NCI-H226 (cell line): ENCODE measurements at places on chromosomes 6 and 20.

GRCh38 chr20:35446356-35447078 is 8.5 kb upstream of the GDF5 start:
- DNase-seq = no peak

DNA sequence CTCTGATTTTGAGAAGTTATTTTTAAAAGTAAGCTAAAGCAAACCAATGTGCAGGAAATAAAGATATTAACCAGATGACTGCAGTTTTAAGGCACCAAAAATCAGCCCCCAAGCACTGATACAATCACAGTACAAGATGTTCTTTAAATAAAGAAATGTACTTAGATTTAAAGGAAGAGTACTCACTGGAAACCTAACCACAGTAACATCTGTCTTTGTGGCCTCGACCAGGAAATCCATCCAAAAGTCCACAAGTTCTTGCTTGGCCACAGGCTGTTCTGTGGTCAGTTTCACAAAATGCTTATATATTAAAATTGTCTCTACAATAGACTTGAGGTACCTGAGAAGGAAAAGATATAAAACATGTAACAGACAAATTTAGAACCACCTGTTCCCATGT is 105.9 kb upstream of the MAP7 start:
- DNase-seq = no peak

- DNase-seq = no peak
These were observed 443 bp downstream of the RMND1 start for GRCh38 chr6:151451417-151451949.

DNA sequence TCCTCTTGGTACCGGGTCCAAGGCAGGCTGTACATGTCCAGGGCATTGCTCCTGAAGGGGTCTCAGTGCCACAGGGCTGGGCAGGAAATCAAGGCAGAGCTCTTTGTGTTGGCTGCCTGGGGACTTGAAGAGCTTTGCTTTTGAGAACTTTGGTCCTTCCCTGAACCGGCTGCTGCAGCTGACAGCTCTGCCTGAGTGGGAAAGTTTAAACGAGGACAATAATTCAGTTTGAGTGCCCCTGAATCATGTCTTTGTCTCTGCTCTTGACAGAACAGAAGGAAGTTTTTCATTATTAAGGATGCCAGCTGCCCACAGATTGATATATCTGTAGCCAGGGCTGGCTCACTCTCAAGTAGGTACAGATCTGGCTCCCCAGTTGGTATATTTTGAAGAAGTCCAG is 56.1 kb downstream of the ANKRD6 start:
- DNase-seq = no peak

DNA sequence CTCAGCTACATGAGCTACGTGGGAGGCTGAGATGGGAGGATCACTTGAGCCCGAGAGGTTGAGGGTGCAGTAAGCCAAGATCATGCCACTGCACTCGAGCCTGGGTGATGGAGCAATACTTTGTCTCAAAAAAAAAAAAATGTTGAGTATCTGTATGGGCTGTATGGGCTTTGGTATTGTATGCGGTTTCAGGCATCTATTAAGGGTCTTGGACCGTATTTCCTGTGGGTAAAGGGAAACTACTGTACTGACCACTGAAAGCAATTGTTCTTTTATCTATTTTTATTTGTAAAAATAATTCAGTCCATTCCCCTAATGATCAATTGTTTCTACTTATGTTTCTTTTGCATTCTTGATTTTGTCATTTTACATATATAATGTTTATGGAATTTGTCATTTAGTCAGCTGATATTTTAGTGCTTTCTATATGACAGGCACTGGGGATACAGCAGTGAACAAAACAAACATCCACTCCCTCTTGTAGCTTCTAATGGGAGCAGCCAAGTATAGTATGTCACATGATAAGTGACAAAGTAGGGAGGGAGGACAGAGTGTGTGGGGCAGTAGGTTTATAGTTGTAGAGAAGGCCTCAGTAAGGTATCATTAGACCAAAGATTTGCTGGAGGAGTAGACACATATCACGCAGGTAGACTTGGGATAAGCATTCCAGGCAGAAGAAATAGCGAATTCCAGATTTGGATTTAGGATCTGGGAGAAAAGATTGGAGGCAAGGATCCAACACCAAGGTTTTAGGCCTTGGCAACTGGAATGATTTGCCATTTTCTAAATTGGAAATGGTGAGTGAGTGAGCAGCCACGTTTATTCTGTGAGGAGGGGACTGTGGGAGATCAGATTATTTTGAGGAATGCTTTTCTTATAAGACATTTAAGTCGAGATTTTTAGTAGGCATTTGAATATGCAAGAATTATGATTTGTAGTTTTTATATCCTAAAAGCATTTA is 6.0 kb downstream of the PCMT1 start:
- no peak for DNase-seq

- no peak for DNase-seq
These were observed 60.7 kb upstream of the PROKR2 start for GRCh38 chr20:5377484-5377883.

DNA sequence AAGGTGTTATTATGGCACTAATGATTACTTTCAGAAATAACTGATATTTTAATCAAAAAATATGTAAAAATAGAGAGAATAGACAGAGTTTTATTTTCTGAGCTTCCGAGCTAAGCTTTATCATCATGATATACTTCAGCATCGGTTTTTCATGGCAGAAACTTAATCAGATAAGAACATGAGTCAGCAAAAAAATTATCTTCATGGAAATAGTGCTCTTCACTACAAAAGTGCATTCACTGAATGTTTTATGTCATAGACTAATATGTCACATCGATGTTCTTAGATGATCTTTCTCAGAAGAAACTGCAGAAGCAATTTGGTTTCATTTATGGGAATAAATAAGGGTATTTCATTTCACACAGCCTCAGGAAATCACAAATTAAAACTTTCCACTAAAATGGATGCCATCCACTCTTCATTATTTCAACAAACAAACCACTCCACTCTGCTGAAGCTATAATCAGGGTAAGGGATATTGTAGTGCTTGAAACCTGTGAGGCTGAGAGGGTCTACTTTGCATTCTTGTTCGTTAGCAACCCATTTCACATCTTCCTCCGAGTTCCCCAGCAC is 10.2 kb upstream of the MAP3K7 start:
- no peak for DNase-seq

DNA sequence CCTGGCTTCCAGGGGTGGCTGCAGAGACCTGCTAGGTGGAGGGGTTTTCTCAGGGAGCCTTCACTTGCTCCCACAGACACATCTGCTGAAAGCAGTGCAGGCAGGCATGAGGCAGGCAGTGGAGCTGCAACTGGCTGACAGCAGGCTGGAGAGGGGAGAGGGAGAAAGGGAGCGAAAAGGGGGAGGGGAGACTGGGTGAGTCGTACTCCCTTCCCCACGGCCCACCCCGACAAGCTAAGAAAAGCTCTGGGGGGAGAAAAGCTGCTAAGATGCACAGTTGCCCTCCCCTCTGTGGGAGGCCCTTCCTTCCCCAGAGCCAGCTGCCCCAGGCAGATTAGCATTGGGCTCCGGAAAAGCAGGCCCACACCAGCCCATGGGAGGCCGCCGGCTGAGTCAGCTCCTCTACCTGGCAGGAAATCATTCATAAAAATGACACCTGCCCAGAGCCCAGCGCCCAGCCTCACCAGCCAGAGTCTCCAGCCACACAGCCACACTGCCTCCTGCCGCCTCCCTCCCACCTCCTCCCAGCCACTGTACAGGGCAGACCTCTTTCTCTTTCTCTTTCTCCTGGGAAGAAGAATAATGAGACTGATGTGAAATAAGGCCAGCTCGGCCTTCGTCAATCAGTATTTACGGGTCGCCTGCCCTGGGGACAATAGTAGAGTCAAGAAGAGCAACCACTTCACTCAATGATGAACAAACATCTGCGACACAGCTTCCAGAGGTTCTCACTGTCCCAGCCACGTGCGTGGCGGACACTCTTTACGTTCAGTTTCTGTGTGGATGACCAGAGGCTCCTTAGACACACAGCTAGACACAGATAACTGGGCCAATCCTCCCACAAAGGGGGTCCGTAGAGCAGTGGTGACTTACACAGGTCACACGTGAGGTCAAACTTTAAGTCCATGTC is 7.7 kb upstream of the C20orf203 start:
- DNase-seq = peak; percentile 83

GRCh38 chr6:148671085-148671484 is 75.7 kb upstream of the UST start:
- no peak for DNase-seq

DNA sequence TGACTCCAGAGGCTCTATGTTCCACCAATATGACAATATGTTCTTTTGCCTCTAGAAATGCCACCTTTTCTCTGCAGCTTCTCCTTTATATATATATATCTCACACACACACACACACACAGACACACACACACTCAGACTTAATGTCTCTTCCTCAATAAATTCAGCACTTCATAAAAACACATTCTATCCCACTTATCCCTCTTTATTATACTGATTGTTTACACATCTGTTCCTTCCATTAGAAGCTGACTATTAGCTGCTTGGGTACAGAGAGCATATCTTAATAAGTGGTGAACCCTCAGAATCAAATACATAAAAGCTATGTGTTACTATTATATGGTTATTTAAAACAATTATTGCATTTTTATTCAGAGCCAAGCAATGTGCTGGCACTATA is 23.3 kb downstream of the NRSN1 start:
- no peak for DNase-seq

GRCh38 chr6:149012040-149012545 is 265.3 kb downstream of the UST start:
- DNase-seq = peak; percentile 97

DNA sequence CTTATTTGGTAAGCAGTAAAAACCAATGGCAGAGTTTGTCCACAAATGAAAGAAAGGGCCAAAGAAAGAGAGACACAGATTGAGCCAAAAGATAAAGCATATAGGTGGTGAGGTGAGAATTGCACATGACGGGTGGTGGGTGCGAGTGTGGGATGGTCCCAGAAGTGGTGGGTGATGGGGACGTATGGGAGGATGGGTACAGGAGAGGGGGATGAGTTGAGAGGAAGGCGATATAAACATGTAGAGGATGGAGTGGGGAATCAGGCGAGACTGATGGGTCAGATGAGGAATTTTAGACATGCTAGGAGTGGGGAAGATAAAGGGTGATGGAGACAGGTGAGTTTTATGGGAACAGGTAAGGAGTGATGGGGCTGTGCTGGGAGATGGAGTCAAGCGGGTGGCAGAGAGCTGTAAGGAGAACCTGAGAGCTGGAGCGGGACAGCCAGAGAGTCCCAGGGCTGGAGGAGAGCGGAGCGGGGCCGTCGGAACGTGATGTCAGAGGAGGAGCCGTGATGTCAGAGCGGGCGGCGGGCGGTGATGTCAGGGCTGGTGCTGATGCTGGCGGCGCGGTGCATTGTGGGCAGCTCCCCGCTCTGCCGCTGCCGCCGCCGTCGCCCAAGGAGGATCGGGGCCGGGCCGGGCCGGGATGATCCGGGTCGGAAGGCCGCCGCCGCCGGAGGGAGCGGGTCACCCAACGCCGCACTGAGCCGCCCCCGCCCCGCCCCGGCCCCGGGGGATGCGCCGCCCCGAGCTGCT is at the start of gene TTBK1:
Gene TTBK1 (plus strand): TSS at position 574 of the 756 bp plus-strand sequence. CDS start 3,180 bp downstream, outside the sequence.
- no peak for DNase-seq

GRCh38 chr20:34102342-34102741 is 9.7 kb downstream of the EIF2S2 start:
- no peak for DNase-seq

GRCh38 chr20:62220666-62221568 is 839 bp upstream of the HRH3 start:
- DNase-seq = no peak
